Skin of body (tissue), 3 donors: ENCODE measurements at places on chromosomes 3 and 15. TPM values are rescaled to one million over a fixed set of nuclear protein-coding genes. Genes with fewer than 3 reads are reported as not detected.

Gene NEO1
- 66.0 TPM for total RNA-seq

Gene ICE2
- 52.6 TPM for total RNA-seq

Gene SPPL2A
- total RNA-seq, result 40.7 TPM

Gene CHRD
- total RNA-seq, result 31.3 TPM

Gene NTRK3
- 7.2 TPM for total RNA-seq

Gene MCTP2
- 14.2 TPM for total RNA-seq

Gene DLEC1
- total RNA-seq, result 0.49 TPM

Gene GOLGA6L9
- 3.7 TPM for total RNA-seq

Gene MAP1A
- 14.3 TPM for total RNA-seq

Gene FEZF2
- total RNA-seq, result not detected

Gene RTP3
- not detected for total RNA-seq

Gene MITF
- 43.2 TPM for total RNA-seq

Gene NSUN3
- 25.1 TPM for total RNA-seq

Gene BLM
- total RNA-seq, result 6.3 TPM

Gene TFG
- total RNA-seq, result 76.0 TPM
